ENCODE measurements at places on chromosomes 1 and 21.

- DNase-seq = no peak
Measured at GRCh38 chr1:168801032-168801745, 72.2 kb upstream of the DPT start.

GRCh38 chr1:161072751-161073449 lies 3.2 kb upstream of the ARHGAP30 start:
- DNase-seq = no peak

- no peak for DNase-seq
Measured at GRCh38 chr1:109299558-109300343, 7.1 kb downstream of the MYBPHL start.

GRCh38 chr1:174884038-174884437 lies 115.7 kb upstream of the CACYBP start:
- DNase-seq = no peak

DNA sequence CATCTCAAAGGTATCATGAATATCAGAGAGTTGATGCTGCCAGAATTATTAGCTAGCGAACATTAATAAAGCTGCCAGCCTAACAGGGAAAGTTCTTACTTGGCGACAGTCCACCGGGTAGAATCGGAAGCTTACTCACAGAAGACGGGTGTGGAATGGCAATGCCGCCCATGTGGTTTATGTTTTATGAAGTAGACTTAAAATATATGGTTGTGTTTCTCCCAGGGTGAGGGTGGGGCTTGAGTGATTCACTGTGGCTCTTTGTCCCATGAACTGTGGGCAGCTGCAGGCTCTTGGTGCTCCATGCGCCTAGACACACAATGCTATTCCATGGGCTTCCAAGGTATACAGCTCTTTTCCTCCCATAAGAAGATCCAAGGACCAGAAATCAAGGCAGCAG lies 162.7 kb downstream of the PIGK start:
- DNase-seq = no peak

DNA sequence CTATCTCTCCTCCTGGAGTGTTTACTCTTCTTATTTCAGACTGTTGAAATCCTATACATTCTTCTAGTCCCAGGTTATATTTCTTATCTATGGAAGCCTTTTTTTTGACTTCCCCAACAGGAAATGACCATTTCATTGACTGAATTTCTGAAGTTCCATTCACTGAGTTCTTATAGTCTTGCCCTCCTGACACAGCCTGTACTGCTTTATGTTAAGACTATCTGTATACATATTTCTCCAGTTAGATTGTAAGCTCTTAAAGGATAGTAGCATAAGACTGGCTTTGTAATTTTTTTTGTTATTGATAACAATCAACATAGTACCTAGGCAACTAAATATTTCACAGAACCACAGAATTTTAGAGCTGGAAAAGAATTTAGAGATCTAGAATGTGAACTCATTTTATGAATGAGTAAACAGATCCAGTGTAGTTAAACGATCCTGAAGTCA lies 14.9 kb upstream of the MACF1 start:
- DNase-seq = no peak

DNA sequence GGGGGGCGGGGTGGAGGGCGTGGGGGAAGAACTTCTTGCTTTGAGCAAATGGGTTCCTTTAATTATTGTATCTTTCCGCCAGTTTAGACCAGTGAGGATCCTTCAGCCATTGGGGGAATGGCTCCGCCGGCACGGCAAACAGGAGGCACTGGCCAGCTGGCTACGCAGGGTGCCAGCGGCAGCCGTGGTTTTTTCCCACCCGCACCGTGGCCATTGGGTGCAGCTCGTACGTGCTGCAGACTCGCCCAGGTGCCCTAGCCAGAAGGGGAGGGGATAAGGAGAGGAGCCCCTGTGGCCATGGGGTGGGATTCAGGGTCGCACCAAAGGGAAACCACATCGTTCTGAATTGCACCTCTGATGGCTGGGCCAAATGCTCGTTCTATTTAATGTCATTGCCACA lies 65.6 kb downstream of the RGSL1 start:
- no peak for DNase-seq

DNA sequence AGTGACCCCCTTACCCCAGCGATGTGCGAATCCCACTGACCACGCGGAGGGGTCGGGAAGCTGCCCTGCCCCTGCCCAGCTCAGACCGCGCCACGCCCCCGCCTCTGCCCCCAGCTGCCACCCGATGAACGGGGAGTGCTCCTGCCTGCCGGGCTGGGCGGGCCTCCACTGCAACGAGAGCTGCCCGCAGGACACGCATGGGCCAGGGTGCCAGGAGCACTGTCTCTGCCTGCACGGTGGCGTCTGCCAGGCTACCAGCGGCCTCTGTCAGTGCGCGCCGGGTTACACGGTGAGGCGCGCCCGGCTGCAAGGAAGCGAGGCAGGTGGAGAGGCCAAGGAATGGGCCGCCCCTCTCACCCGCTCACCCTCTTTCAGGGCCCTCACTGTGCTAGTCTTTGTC lies 11.9 kb upstream of the LRRC71 start:
- no peak for DNase-seq

DNA sequence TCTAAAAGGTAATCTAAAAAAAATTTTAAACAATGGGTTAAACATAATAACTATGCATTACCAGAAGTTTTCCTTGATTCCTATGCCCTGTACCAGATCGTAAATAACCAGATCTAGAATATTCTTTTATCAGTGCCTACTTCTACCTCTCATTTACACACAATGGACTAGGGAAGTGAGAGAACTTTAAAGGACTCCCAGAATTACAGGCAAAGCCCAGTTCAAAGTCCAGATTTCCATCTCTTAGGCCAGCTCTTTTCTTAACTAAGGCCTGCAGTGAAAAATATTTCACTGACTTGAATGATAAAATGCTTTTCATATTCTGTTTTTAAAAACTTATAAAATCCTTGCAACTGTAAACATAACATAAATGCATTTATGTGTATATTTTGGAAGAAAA lies 32.6 kb downstream of the ESRRG start:
- DNase-seq = no peak

DNA sequence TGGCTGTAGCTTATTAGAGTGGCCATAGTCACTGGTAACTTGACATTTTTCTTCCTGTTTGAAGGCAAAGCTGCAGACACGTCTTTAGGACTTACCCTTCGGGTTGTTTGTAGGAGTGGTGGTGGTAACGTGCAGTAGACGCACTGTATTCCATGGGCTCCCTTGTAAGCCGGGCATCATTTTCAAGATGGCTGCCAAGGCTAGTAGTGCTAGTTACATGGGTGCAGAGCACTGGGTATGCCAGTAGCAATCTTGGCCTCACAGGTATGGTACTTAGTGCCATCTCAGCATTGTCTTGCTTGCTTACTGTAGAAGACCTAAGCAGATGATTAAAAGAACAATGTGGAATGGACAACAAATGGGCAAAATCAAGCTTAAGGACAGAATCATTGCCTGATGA lies 1.9 kb downstream of the YBX1 start:
- no peak for DNase-seq

- no peak for DNase-seq
Measured at GRCh38 chr21:43874085-43874805, 9.2 kb downstream of the AGPAT3 start.

DNA sequence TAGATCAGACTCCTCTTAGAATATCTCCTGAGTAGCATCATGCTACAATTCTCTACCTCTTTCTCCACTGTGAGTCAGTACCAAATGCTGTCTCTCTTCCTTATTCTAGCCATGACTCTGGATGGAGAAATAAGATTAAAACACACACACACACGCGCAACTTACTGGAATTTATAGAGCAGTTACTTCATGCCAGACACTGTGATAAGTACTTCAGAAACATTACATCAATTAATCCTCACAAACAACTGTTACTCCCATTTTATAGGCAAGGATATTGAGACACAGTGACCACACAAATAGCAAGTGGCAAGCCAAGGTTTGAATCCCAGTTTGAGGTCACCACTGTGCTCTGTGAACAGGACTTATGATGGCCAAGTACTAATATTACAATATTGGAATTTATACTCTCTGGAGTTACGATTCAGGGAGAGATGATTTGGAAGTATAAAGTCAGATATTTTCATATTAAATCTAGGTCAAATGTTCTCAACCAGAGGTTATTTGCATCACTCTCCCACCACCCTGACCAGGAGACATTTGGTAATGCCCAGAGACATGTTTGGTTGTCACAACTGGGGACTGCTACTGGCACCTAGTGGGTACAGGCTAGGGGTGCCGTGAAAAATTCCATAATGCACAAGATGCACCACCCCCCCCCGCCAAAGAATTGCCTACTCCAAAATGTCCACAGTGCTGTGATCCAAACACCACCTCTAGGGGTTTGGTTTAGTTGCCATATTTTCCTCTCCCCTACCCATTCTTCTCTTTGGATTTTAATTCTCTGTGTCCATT lies 221.6 kb downstream of the LTN1 start:
- DNase-seq = no peak

- no peak for DNase-seq
Measured at GRCh38 chr1:248361121-248361715, at the start of gene OR2T4. Gene OR2T4, plus strand, starts transcription at chr1:248361665. Its CDS starts 0 bp downstream, at chr1:248361665.

GRCh38 chr1:177281901-177282300 lies 111.1 kb downstream of the BRINP2 start:
- DNase-seq = no peak

DNA sequence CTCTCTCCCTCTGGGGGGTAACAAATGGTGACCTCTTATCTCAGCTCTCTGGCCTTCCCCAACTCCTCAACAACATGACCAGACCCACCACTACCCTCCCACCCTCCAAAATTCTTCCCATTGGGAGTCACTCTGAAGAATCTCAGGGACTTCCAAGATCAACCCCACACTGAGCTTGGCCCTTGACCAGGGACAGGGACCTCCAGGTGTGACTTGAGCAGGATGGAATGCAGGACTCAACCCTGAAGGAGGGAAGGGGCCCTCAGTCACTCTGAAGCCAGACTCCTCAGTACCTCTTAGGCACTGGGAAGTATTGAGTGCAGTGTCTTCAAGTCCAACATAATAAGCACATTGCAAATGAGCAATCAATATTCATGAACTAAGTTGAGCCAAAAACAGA lies 1.9 kb downstream of the CASQ1 start:
- no peak for DNase-seq

- no peak for DNase-seq
Measured at GRCh38 chr1:215501496-215501895, 65.6 kb upstream of the KCTD3 start.

DNA sequence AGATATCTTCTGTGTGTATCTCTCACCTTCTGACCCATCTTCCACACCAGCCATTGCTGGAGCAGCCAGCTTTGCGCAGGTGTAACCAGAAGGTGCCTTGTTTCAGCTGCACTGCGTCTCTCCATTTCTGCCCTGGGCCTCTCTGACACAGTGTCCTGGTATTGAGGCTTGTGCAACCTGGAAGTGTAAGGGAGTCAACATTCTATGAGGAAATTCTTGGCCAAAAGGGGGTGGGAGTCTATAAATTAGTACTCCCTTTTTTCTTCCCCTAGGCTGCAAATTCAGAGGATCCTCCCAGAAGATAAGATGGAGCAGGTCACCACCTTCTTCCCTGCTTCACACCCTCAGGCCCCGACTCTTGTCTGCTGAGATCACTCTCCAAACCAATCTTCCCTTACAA lies 109.1 kb downstream of the MRPS6 start:
- DNase-seq = no peak

DNA sequence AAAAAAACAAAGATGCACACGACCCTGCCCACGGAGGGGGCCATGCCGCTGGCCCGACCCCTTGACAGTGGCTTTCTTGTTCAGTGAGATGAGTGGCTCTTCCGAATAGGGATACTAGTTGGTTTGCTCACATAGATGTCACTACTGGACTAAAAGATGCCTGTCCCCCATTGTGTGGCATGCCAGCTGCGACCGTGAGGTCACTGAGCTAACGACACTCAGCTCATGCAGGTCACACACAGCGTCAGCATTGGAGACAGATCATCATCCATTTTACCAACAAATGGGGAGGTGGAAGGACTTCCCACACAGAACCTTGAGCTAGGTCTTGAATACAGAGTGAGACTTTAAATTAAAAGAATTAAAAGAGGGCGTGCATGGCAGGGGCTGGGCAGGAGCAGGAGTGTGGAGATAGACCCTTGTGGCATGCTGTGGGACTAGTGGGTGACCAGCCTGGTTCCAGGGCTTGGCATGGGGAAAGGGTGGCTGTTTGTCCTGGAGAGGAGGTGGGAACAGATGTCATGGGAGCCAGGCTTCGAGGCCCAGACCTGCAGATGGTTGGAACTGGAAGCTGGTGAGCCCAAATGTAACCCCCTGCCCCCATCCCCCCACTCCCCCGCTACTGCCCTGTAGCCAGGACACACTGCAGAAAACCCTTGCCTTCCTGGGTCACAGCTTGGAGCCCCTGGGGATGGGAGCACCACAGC lies 12.4 kb downstream of the SLC1A7 start:
- DNase-seq = no peak

GRCh38 chr1:206457408-206458120 lies 12.7 kb upstream of the IKBKE start:
- DNase-seq = no peak

- no peak for DNase-seq
Measured at GRCh38 chr1:175826705-175827104, 83.3 kb upstream of the TNR start.

GRCh38 chr21:43268086-43268803 lies 99.4 kb downstream of the CRYAA start:
- no peak for DNase-seq

DNA sequence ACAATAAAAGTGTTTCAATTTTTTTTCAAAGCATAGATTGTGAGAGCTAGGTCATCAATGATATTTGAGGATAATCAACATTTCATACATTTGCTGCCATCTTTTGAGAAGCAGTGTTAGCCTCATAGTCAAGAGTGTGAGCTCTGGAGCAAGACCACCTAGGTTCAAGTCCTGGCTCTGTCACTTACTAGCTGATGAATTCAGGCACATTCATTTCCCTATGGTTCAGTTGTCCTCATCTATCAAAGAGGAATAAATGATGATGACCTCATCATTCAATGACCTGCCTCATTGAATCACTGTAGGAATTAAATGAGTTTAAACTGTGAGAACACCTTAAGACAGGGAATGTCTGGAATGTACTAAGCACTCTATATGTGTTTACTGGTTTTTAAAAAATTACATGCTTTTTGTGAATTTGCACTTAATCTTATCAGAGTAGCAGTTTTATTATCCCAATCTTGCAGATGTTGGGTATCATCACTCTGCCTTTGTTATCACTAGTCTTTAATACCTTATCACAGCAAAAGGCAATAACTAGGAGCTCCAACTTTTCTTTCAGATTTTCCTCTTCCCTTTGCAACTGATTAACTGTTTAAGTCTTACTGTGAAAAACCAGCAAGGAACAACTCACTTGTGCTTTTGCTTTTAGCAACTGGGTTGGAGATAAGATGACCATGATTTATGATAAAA lies 47.4 kb downstream of the SLC30A10 start:
- no peak for DNase-seq

DNA sequence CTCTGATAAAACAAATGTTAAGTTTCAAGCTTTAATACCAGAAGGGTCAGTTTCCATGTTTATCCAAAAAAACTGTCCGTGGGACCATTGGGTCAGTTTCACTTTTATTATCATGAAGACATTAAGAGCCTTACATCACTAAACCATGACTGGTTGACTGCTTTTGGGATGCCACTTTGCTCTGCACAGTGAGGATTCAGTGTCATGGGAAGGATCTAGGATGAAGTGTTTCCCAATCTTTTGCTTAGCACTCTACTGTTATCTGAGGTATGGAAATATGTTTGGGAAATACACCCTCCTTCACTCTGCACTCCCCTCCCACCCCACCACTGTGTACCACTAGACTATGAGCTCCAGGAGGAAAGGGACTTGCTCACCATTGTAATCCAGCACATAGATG lies 16.3 kb downstream of the RPS6KC1 start:
- DNase-seq = no peak

All from germinal center (tissue), 1 donor.